IPS DF 6.9 (cell line): ENCODE measurements at places on chromosomes 12 and 14.

GRCh38 chr12:105939181-105939721 lies 199.5 kb downstream of the NUAK1 start:
- no peak for DNase-seq

DNA sequence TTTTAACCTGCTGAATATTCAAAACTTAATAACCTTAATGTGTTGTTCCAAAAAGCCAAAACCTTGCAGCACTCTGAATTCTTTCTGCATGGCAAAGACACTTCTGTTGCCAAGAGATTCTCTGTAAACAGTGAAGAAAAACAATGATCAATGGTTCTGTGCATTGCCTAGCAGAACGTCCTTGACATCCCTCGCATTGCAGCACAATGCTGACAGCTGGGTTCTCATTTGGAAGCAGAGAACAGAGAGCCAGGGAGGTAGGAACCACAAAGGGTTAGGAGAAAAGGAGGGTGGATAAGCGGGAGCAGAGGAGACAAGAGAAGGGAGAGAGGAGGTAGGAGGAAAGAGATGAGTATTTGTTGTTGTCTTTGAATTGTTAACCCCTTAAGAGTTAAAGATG lies 501.1 kb downstream of the NAV3 start:
- DNase-seq: no peak

GRCh38 chr14:96538097-96538989 lies 36.2 kb downstream of the PAPOLA start:
- no peak for DNase-seq

DNA sequence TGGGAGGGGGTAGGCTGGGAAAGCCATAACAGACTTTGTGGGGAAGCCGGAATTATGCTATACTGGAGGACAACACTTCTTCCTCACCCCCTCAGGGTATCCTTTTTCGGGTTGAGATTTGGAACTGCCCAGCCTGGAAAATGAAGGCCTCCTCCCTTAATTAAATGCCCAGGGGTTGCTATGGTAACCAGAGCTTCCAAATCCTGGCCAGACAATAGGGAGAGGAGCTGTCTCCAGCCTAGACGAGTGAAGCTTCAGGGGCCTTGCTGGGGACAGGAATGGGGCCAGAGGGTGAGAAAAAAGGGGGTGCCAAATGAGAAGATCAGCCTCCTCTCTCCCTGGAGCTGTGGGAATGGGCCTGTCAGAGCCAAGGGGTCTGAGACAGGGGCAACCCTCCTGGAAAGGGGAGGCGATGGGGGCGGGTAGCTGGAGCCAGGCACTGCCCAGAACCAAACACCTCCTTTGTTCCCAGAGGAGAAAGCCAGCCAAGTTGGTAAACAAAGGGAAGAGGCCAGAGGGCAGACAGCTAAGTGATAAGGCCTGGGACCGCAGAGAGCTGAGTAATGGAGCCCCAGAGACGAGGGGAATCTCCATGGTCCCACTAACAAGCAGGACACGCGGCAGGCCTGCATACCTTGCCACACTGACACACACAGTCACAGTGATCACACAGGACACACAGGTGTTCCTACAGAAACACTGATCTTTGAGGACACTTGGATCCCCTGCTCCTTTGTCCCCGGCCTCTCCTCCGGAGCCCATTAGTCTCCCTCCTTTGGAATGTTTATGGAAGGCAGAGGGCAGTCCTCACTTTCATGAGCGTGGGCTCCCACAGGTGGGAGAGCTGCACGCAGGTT lies 17.9 kb upstream of the RND1 start:
- DNase-seq: no peak

GRCh38 chr12:105418821-105419291 lies 88.4 kb downstream of the C12orf75 start:
- no peak for DNase-seq

GRCh38 chr14:74198441-74199234 lies 40.6 kb upstream of the VSX2 start:
- DNase-seq: no peak

- no peak for DNase-seq
Observed at GRCh38 chr14:104968153-104968527, 10.0 kb downstream of the AHNAK2 start.

- DNase-seq: no peak
Observed at GRCh38 chr12:86530996-86531655, 274.9 kb upstream of the MGAT4C start.
